Mucosa of gallbladder (tissue), 1 donor: ENCODE measurements at places on chromosomes 2 and 18.

- DNase-seq: no peak
These were observed 11.1 kb upstream of the OR6B2 start for GRCh38 chr2:240041363-240041762.

DNA sequence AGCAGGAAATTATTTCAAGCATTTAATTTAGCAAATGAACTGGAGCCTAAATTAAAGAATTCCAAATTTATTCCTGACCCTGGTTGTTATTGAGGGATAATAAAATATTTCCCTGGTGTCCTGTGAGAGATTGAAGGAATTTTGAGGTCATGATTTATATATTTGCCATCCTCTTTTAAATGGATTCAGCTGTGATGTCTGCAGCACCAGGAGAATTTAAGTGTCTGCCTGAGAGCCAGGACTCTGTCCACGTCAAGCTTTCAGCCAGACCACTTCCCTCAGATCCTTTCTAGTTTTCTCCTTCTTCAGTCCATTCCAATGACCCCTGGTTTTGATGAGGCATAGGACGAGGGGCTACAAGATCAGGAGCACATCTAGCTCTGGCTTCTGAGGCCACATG lies 59.9 kb downstream of the INO80C start:
- DNase-seq: no peak

DNA sequence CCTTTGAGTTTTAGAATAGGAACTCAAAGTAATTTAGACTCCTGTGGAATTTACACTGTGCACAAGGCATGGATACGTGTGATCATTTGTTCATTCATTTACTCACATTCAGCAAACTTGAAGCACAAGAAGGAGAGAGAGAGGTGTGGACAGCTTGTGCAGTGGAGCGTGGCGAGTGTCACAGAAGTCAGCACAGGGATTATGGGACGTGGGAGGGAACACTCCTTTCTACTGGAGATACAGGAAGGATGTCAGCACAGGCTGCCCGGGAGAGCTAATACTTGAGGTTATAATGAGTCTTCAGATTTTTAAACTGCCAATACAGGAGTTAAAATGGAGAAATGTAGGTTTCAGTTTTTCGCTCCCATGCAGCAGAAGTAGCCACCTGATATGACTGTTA lies 7.0 kb downstream of the FAM228A start:
- DNase-seq: no peak

GRCh38 chr2:3793249-3793648 lies 89.9 kb downstream of the DCDC2C start:
- no peak for DNase-seq

DNA sequence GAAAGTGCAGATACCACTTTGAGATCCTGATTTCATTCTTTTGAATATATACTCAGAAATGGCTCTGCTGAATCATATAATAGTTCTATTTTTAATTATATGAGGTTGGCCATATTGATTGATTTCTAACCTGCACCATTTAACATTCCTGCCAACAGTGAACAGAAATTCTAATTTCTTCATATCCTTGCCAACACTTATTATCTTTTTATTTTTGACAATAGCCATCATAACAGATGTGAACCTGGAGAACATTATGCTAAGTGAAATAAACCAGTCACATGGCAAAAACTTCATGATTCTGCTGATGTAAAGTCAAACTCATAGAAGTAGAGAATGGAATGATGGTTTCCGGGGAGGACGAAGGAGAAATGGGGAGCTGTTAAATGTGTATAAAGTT lies 344.5 kb upstream of the CYRIA start:
- no peak for DNase-seq

- no peak for DNase-seq
These were observed 112.7 kb downstream of the OTX1 start for GRCh38 chr2:63163161-63163820.

- DNase-seq: no peak
These were observed 413.8 kb downstream of the RAD51AP2 start for GRCh38 chr2:17104454-17104853.

- no peak for DNase-seq
These were observed 289.2 kb downstream of the ERBB4 start for GRCh38 chr2:212249451-212249850.

- DNase-seq: no peak
These were observed 213.3 kb downstream of the SH3RF3 start for GRCh38 chr2:109342256-109342850.

DNA sequence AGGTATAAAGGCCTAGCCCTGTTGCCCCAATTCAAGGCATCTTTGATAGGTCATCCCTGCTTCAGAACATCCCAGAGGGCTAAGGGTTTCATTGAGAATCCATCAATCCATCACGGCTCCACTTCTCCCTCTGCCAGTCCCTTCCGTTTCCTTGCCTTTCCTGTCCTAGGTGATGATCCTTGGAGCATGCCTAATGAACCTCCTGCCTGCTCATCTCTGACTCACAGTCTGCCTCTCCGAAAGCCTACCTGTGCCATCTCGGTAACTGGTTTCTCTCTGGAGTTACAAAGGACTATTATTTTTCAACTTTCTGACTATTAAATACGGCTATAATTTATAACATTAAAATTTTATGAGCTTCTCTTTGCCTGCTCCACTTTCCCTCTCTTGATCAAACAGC lies 36.7 kb upstream of the OSBPL6 start:
- DNase-seq: no peak

DNA sequence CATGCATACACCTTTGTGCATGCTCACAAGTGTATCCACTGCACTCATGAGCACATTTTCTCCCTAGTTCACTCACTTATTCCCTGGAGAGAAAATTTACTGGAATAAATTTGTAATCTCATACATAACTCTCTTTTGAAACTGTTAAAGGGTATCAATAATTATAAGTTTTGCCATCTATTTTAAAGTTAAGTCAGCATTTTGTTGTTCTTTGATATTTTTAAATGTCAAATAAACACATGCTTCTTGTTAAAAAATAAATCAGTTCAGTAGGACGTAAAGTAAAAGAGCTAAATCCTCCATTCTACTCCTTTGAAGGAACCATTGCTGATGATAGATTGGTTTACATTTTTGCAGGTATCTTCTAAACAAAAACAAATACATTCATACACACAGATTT lies 522.1 kb downstream of the NR4A2 start:
- no peak for DNase-seq
